ENCODE measurements at places on chromosomes 6 and 20.
A peak's percentile ranks its signal among the peaks of the same experiment; 100 is the strongest.

DNA sequence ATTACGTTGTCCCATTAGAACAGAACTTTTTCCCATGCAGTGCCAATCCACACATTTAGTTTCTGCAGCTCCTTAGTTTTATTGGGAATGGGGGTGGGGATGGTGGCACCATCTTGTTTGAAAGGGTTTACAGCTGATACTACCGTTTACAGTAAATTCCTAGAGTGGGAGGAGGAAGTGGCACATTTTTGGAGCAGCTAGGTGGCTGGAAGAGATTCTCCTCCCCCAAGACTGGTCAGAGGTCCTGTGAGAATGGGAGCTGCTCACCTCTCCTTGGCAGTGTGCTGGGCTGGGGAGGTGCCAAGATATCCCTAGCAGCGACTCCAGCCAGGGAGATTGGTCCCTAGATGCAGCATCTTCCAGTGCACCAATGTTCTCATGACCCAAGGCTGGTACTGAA lies 12.4 kb upstream of the CCN6 start:
- no peak for DNase-seq

DNA sequence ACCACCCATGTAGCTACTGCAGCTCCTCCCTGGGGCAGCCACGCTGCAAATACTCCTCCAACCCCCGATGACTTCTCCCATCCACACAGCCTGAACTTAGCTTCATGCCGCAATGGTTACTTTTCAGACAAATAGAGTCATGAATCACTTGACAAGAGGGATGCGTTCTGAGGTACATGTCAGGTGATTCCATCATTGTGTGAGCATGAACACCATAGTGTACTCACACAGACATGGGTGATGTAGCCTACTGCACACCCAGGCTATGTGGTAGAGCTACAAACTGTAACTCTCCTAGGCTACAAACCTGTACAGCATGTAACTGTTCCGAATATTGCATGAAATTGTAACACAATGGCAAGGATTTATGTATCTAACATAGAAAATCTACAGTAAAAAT lies 298.5 kb upstream of the SLC35B3 start:
- DNase-seq = no peak

- no peak for DNase-seq
These were observed 18.7 kb upstream of the YWHAB start for GRCh38 chr20:44866703-44867335.

- DNase-seq = no peak
These were observed 16.5 kb downstream of the MTHFD1L start for GRCh38 chr6:150881911-150882481.

DNA sequence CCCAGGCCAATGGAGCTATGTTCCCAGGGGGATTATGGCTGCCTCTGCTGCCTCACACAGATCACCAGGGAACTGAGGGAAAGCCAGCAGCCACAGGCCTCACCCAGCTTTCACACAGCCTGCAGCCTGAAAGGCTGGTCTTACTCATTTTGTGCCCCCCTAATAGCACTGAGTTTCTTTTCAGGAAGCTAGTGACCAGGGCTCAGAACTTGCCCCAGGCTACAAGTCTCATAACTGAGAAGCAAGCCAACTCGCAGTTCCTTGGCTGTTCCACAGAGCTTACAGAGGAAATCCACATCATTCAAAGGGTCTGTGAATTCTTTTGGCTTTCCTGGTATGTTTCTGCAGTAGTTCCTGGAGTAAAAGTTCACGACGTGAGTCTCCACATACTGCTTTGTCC lies 524.8 kb upstream of the GJE1 start:
- no peak for DNase-seq

GRCh38 chr6:40788661-40789655 lies 201.8 kb upstream of the LRFN2 start:
- DNase-seq = peak; percentile 42

- DNase-seq = no peak
These were observed 20.9 kb downstream of the ENTPD6 start for GRCh38 chr20:25216199-25216945.

- DNase-seq = no peak
These were observed 68.7 kb downstream of the SYCP2 start for GRCh38 chr20:59864726-59865125.

DNA sequence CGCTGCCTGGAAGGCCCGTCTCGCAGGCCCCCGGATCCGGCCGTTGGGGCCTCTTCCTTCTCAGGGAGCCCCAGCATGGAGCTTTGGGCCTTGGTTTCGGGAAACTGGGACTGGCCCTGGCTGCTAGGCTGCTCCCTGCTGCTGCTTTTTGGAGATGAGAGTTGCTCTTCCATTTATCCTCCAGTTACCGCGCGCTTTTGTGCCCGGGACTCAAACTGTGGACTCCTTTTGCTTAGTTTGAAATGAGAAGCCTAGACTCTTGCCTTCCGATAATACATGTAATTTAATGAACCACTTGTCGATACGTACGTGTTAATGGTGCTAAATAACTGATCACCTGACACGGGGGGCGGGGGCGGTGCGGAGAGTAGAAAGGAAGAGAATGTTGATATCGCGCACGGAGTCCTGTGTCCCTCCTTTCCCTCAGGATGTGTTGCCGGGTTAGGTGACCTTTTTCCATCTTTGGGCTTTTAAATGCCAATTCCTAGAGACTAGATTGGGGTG lies 968 bp downstream of the PHF3 start:
- peak; percentile 36 for DNase-seq

DNA sequence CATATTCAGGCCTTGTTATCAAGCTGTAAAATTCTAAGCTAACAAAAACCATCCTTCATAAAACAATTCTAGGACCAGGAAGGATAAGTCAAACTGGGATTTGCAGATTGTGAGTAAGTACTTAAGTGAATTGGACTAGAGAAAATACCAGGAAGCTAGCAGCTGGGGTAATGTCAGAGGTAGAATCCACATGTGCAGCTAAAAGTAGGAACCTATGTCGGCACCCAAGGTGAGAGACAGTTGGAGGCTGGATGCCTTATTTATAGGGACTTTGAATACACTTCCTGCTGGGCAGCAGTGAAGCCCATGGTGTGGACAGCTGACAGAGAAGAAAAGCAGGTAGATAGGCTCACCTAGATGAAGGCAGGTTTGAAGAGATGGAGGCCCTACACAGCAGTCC lies 127.3 kb downstream of the FLRT3 start:
- no peak for DNase-seq

DNA sequence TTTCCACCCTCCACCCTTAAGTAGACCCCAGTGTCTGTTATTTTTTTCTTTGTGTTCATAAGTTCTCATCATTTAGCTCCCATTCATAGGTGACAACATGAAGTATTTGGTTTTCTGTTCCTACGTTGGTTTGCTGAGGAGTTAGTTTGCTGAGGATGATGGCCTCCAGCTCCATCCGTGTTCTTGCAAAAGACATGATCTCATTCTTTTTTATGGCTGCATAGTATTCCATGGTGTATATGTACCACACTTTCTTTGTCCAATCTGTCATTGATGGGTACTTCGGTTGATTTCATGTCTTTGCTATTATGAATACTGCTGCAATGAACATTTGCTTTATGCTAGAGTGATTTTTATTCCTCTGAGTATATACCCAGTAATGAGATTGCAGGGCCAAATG lies 301.2 kb downstream of the ADGRG6 start:
- no peak for DNase-seq

DNA sequence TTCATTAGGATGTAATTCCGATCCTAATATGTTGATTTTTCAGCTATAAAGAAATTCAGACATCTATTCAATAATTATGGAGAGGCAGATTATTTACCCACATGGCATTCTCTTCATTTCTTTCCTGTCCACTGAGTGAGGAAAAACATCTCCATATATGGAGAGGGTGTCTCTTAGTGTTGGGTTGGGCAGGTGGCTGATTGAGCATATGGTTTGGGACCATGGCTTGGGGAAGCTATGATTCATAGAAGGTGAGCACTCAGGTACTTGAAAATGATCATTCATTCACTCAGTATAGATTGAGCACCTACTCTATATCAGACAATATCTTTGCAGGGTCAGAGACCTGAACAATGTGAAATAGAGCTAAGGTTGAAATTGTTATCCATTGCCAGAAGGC lies 41.3 kb upstream of the IL20RA start:
- DNase-seq = no peak

- no peak for DNase-seq
These were observed 37.7 kb downstream of the KIF25 start for GRCh38 chr6:168035098-168035660.

GRCh38 chr20:25145131-25145530 lies 50.4 kb upstream of the ENTPD6 start:
- DNase-seq = no peak

DNA sequence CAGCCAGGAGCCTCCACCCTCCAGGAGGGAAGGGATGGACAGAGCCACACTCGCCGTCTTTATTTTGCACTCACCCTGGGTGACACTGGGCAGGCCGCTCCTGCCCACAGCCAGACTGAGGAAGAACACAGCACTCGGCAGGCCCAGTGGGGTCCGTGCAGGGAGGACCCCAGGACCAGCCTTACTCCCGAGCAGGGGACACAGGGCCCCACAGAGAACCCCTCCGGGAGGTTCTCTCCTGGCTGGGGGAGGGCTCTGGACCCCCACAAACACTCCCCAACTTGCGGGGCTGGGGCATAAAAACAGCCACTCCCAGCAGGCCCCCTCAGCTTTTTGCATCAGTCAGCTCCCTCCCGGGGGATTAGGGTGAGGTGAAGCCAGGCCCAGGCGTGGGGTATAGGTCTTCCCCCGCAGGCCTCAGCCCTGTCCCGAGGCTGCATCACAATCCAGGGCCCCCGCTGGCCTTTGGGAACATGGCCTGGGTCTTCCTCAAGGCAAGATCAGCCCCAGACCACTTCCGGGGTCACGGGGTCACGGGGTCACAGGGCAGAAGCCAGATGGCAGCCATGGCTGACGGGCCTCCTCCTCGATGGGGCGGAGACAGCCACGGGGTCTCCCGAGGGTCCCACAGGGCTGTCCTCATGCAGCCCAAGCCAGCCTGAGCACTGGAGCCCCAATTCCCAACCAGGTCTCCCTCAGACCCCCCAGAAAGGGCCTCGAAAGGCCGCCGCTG lies 3.2 kb downstream of the TNFRSF6B start:
- no peak for DNase-seq

- DNase-seq = no peak
These were observed 367.1 kb downstream of the PREX1 start for GRCh38 chr20:48460681-48461080.

DNA sequence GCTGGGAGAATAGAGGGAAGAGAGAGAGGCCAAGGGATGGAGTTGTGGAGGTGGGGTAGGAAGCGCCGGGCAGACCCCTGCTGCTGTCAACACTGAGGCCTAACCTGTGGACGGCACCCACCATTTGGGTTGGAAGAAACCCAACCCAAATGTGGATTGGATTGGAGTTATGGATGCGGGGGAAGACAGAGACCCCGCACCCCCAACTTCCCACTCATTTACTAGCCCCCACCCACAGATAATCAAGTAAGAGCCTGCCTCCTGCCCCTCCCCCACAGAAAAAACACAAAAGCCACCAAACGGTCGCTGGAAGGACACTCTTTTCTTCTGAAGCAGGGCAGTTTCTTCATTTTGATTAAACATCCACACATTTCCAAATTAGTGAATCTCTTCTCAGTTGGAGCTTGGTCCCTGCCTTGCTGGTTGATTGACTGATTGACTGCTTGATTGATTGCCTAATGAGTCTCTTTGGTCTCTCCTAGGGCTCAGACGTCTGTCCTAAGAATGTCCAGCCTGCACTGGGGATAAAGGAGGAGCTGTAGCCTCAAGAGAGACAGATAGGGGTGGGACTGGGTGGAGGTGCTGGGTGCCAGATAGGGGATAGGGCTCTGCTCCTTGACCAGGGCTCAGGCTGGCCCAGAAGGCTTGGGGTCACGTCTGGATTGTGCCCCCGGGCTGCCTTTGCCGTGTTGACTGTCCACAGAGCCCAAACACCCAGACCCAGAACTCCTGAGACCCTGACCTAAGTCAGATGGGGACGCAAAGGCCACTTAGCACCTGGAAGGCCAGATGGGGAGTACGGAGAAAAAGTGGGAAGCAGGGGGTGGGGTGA lies 74.9 kb upstream of the FOXP4 start:
- DNase-seq = no peak

- DNase-seq = peak; percentile 69
These were observed at the start of gene STX11 for GRCh38 chr6:144149894-144150709. TSS of gene STX11 (plus strand) at chr6:144150517. CDS start at chr6:144186628, 36,111 bp downstream.

DNA sequence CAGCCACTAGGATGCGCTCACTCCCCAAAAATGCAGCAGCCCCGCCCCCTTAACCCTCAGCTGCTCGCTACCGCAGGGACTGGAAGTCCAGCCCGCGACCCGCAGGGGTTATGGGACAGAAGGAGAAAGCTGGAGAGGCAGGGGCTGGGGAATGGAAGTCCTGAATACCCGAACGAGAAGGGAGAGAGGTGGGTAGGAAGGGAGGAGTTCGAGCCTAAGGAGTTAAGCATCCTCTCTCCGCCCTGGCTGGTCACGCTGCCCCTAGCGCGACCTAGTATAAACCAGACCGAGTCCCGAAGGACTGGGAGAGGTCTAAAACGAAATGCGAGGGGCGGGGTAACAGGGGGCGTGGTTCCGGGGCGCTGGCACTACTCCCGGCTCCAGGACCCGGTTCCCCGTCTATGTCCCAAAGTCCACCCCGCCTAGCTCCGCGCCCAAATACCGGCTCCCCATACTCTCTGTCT lies 448 bp upstream of the DDAH2 start:
- peak; percentile 79 for DNase-seq

- DNase-seq = no peak
These were observed 81.6 kb downstream of the MANEA start for GRCh38 chr6:95658886-95659285.

DNA sequence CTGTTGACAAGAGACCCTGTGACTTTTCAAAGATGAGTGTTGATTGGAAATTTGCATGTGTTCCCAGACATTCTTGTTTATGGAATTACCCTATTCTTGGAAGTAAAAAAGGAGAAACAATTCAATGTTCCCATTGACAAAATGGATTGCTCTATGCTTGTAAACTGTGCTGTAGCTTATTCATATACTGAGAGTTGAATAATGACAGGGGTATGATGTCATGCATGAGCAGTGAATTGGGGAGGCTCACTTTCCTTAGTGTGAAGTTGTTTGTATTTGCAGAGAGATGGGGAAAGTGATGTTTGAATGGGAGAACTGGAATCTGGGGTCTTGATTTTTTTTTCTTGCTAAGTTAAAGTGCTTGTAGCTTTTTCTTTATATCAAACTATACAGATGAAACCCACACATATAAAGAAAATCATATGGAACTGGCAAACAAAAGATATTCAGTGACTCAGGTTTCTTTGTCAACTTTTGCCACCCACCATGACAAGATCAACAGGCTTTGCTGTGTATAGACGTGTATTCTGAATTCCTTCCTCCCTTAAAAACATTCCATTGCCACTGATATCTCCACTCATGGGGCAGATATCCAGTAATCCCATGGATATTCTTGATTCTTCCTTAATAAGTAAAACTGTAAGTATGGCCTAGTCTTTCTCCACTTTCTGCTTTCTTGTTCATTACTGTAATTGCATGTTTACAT lies 97.8 kb upstream of the JAG1 start:
- no peak for DNase-seq

- no peak for DNase-seq
These were observed 112.1 kb downstream of the WDR27 start for GRCh38 chr6:169589699-169590257.

Measured in CD4-positive, alpha-beta T cell treated with Interleukin-6 at 100 ng/mL for 8 hours (primary cell).